T-helper 2 cell (primary cell): ENCODE measurements at places on chromosomes 1 and 21.

- DNase-seq: no peak
Measured at GRCh38 chr1:37495875-37496274, 18.7 kb downstream of the MEAF6 start.

DNA sequence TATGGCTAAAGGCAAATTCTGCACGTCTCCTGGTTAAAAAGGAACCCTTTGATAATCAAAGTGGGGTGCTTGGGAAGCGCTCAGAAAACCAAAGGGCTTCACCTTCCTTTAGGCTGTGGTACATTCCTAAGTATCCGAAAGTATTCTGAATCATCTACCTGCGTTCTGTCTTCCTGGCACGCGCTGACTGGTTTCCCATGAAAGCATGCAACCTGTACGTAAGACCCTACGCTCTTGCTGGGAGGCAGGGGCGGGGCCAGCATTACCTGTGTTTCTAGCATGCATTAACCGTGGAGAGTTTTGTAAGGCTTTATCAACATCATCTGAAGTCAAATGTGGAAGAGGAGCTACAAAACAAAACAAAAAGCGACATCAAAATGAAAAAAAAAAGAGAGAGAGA is 96.0 kb downstream of the ERG start:
- DNase-seq: no peak

DNA sequence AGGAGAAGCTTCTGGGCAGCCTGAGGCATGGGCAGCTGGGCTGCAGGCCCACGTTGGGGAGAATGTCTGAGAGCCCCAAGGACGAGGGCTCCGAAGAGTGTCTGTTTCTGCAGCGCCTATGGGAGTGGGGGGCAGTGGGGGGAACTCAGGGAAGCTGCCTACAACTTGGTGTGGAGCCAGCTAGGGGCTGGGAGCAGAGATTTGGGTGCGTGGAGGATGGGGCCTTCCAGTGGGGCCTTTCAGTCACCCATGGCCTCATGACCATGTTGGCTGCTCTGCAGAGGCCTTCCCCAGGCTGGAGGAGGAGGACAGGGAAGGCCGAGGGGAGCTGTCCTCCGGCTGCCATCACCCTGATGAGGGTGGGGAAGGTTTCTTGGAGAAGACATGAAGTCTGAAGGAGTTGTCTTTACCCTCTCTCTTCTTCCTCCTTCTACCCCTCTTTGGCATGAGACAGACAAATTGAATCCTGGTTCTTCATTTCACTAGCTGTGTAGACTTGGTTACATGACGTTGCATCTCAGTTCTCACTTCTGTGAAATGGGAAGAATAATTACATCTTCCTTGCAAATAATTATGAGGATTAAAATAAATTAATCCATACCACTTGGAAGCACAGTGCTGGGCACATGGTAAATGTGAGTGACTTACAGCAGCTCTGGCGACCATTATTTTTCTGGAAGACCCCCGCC is 8.3 kb downstream of the PPFIA4 start:
- DNase-seq: no peak

DNA sequence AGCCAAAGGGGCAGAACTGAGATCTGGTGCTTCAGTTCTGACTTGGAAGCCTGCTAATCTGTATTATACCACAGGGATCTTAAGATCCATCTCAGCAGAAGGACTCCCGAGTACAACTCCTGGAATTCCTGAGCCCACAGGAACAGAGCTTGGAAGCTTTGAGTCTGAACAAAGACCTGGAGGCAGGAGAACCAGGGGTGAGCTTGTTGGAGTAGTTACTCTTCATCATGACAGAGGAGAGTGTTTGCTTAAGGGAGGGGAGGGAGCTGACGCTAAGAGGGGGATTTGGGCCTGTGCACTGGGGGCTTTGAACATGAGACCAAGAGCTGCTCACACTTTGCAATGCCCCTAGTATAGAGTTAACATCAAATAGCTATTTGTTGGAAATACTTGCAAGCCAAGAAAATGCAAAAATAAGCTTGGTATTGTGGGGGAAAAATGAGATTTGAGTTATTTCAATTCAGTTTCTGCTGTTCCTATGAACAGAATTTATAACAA is 41.1 kb upstream of the TRABD2B start:
- DNase-seq: no peak

GRCh38 chr1:218165701-218166114 is 119.4 kb upstream of the RRP15 start:
- no peak for DNase-seq

GRCh38 chr1:248782416-248783141 is 27.0 kb upstream of the LYPD8 start:
- no peak for DNase-seq

DNA sequence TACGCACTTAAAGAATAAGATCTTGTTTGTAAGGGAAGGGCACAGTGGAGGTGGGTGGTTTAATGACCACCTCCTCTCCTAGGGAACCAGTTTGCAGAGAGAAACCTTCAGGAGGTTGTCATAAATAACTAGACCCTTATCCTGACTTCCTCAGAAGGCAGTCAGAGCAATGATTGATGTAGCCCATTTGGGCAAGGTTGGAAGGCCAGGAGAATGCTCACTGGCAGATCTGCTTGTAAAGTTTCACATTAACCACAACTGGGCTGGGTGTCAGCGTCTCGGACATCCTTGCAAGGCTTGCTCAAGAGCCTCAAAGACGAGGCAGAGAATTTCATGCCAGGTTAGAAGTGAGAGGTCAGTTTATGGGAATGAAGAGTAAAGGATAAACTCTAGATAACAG is 87.6 kb upstream of the TRABD2B start:
- DNase-seq: no peak

DNA sequence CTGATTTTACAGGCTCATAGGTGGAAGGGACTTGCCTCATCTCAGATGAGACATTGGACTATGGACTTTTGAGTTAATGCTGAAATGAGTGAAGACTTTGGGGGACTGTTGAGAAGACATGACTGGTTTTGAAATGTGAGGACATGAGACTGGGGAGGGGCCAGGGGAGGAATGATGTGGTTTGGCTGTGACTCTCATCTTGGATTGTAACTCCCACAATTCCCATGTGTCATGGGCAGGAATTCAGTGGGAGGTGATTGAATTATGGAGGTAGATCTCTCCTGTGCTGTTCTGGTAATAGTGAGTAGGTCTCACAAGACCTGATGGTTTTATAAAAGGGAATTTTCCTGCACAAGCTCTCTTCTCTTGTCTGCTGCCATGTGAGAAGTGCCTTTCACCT is 20.8 kb downstream of the SCYL3 start:
- DNase-seq: no peak

DNA sequence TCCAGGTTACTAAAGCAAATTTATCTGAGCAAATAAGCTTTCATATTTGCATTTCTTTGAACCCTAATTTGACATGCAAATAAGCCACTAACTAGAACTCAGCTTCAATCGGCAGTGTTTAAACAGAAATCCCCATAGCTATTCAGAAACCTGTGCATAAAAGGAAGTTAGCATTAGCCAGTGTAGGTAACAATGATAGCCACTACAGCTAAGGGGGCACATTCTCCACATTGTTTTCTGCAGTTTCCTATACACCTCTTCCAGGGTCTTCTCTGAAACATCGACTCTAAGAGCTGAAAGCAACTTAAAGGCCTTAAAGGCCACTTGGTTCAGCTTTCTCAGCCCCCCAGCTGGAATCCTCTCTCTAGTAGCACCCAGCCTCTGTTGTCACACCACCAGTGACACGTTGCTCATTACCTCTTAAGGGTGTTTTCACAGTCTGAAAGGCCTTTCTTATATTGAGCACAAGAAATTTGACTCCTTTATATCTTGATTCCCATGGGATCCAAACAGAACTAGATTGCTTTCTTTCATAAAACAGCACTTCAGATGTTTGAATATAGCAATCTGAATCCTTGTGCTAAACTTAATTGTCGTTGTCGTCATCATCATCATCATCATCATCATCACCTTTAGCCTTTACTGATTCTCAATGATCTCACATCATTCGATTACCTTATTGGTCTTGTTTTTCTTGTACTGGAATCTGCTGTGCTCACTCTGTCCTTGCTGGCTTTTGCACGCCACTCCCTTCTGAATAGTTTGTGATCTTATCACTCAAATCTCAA is 93.9 kb upstream of the DAB1 start:
- DNase-seq: no peak

GRCh38 chr1:37461698-37462436 is 12.5 kb upstream of the ZC3H12A start:
- DNase-seq: no peak

DNA sequence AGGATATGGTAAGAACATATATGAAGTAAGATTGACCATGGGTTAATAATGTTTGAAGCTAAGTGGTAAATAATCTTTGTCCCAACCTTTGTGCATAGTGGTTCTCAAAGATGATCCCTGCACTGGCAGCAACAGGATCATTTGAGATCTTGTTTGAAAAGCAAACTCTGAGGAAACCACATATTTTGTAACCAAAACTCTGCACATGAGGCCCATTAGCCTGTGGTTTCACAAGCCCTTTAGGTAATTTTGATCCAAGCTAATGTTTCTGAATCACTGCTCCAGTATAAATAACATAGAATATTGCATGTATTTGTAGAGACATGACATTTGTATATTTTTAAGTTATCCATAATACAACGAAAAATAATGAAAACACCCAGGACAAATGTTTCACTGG is 147.9 kb upstream of the RGS18 start:
- DNase-seq: no peak

DNA sequence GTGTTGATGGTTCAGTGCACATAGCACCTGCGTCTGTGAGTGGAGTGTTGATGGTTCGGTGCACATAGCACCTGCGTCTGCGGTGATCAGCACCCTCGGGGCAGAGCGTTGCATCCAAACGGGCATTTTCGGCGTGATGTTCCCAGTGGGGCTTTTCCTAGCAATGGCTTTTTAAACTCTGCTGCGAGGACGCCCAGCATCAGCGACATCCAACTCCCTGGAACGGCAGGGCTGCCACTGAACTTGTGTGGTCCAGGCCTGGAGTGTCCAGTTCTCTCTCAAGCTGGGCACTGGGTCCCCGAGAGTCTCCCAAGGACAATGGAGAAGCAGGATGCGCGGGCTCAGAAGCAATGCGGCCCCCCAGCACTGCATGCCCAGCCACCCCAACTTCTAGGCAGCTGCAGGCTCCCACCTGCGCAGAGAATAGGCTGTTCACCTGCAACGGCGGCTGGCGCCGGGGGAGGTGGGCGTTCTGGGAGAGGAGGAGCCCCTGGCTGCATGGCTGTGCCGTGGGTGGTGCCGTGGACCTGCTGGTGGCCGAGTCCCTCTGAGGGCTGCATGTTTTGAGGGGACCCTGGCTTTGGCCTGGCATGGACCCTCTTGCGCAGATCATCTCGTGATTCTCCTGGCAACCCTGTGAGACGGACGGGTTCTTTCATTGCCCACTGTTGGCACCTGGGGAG is 10.1 kb upstream of the C1orf174 start:
- DNase-seq: peak; percentile 8

GRCh38 chr1:156801409-156802121 is 15.1 kb downstream of the SH2D2A start:
- DNase-seq: no peak

DNA sequence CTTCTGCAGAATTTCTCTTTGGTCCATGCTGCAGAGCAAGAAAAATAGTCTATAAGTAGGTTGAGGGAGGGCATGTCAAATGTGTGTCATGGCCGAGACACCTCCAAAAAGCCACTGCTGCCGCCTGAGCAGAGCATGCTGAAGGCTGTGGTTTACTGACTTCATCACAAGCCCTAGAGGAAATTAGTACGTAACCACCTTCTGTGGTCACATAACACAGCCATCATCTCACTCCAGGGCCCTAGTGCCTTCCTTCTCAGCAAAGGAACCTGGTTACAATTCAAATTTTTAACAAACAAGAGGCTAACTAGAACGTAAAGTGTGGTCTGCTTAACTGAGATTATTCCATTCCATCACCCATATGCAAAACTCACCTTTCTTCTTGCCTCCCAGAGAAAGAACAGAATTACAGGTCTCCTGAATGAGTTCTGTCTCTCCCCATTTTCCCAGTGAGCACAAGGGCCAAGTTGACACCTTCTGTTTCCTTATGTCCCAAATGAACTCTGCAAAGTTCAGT is at the start of gene PTPN22:
Gene PTPN22 (minus strand): TSS at position 116 of the 517 bp plus-strand sequence.
- DNase-seq: peak; percentile 89

- DNase-seq: no peak
Measured at GRCh38 chr1:246576709-246577032, 10.4 kb downstream of the CNST start.

DNA sequence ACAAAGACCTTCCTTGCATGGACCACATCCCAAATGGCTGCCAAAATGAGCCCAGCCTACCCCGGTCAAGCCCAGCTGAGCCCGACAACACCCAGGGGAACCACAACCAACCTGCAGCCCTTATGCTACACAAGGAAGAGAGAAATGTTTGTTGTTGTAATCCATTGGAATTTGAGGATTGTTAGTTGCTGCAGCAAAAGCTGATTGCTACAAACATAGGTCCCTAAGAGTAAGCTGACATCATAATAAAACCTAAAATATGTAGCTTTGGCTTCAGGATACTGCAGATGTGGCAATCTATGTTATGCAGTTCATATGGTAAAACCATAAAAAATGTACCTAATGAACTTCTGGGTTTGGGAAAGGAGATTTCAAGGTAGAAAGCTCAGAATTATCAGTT is 65.5 kb upstream of the DNAH14 start:
- no peak for DNase-seq

GRCh38 chr1:22658385-22659163 is 5.5 kb downstream of the C1QB start:
- no peak for DNase-seq

DNA sequence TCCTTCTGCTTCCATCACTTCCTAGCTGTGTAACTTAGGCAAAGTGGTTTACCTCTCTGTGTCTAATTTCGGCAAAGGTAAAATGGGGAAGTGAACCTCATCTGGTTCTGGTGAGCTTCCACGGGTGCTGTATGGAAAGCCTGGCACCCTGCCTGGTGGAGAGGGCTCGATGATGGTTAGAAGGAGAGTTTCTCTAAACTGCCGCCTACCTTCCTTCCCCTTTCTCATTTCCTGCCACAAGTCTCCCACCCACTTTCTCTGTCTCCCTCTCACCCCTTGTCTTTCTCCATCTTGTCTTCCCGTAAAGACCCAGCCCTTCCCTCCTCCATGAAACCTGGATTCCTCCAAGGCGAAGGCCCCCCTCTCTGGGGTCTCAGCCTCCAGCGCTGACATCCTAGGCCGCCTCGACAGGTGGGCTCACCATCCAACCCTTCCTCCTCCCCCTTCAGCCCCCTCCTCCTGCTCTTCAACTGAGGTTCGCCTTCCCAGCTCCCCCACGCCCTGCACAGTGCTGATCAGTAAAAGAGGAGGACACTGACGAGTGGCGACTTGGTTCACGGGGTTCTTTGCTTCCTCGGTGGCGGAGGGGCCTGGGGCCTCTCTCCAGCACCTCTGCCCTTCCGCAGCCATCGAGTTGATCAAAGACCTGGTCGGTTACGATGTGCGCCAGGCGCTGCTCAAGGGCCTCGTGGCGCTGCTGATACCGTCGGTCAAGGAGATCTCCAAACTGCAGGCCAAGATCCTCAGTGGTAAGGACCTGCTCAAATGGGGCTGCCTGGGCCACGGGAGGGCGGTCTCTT is 7.3 kb downstream of the RNU5D-1 start:
- no peak for DNase-seq

DNA sequence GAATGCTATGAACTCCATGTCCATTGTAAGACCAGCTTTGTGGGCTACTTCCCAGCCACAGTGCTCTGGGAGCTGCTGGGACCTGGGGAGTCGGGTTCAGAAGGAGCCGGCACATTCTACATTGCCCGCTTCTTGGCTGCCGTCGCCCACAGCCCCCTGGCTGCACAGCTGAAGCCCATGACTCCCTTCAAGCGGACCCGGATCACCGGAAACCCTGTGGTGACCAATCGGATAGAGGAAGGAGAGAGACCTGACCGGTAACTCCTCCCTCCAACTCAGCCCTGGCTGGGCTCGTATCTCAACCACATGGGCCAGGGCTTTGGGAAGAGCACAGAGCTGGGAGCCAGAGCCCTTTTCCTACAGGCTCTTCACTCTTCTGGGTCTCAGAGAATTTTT is 15.4 kb downstream of the MOV10 start:
- DNase-seq: no peak

GRCh38 chr1:61708953-61709907 is 15.7 kb downstream of the TM2D1 start:
- no peak for DNase-seq
